Stimulated activated CD8-positive, alpha-beta memory T cell treated with anti-CD3 and anti-CD28 coated beads, Interleukin-12 subunit alpha, Interleukin-12 subunit beta, amount 100 ng/mL, for 1 hour (primary cell): ENCODE measurements at places on chromosomes 7 and 10.

GRCh38 chr7:52959336-52959735 is 76.1 kb upstream of the POM121L12 start:
- no peak for DNase-seq

GRCh38 chr10:130998642-130999041 is 312.9 kb downstream of the TCERG1L start:
- DNase-seq, result no peak

- no peak for DNase-seq
Measured at GRCh38 chr7:82998436-82998835, 164.2 kb downstream of the PCLO start.

GRCh38 chr10:97882142-97883091 is 32.8 kb downstream of the GOLGA7B start:
- DNase-seq, result no peak

DNA sequence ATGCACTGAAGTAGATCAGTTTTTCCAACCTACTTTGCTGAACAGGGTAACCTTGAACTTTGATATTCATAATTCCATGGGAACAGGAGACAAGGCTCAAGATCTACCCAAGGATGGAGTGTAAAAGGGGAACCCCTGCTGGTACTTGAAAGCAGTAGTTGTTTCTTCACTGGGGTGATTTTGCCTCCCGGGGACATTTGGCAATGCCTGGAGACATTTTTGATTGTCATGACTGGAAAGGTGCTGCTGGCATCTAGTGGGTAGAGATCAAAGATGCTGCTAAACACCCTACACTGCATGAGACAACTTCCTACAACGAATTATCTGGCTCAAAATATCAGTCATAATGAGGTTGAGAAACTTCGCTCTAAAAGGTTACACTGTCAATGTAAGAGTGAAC is 214.8 kb upstream of the CTBP2 start:
- DNase-seq, result no peak

GRCh38 chr10:101895781-101896180 is 52.2 kb upstream of the KCNIP2 start:
- no peak for DNase-seq

DNA sequence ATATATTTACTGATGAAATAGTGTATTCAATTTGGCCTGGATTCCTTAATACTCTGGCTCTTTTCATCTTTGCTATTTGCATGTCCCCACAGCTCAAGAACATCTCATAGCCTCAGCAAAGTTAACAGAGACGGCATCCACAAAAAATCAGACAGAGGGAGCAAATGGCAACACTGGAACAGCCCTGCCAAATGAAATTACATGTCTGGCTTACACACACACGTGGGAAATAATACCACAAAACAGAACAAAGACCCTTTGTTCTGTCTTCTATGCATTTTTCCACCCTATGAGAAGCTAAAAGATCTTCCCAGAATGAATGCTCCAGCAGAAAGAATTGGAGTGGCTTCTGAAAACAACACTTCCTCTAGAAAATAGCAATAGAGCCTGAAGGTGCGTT is 139.5 kb downstream of the ALOX5 start:
- no peak for DNase-seq

- peak; percentile 25 for DNase-seq
Measured at GRCh38 chr7:92685136-92686042, 95.2 kb upstream of the FAM133B start.

DNA sequence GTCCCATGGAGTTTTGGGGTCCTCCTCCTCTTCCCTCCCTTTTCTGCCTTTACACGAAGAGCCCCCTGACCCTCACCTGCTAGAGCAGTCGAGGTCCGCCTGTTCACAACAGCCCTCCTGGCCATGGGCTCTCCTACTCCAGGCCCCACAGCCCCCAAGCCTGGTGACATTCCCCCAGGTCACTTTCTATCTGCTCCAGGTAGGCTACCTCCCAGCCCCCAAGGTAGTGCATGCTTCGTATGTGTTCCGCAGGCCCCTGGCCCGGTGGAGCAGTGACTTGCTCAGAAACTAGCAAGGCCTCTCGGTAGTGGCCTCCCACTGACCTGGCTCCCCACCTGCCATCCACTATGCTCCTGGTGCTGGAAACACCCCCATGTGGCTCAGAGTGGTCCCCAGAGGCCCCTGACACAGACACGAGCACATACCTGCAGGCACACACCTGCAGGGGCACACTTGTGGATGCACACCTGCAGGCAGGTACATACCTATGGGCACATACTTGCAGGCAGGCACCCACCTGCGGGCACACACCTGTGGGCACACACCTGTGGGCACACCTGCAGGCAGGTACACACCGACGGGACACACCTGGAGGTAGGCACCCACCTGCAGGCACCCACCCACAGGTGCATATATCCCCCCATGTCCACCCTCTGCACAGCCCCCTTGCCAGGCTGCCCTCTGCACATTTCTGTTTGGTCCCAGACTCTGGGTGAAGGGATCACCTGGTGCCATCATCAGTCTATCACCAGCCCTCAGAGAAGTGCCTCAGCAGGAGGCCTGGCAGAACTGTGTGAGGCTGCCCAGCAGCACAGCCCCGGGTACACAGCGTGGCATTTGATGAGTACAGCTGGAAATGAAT is 322.5 kb downstream of the PTPRN2 start:
- no peak for DNase-seq

- no peak for DNase-seq
Measured at GRCh38 chr10:91154842-91155241, 65.6 kb upstream of the PCGF5 start.

GRCh38 chr10:43444323-43444722 is 7.4 kb downstream of the ZNF487 start:
- no peak for DNase-seq

DNA sequence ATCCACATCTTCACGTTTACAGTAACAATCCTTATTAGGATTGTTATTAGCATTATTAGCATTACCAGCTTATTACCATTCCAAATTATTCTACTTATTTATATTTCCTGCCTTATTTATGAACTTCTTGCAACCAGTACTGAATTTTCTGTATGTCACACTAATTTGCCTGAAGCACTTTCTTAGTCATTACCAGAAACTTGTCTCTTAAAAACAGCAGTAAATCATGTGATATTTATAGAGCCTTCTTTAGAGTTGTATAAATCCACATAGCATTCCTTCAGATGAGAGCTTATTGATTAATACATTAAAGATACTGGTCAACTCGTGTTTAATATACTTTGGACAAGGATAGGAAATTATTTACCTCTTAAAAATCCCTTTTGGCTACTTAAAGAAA is 618.6 kb downstream of the SUGCT start:
- DNase-seq, result no peak

- no peak for DNase-seq
Measured at GRCh38 chr7:159207393-159207792, 62.7 kb upstream of the VIPR2 start.

- no peak for DNase-seq
Measured at GRCh38 chr7:128878226-128879105, 15.8 kb downstream of the ATP6V1F start.

- DNase-seq, result no peak
Measured at GRCh38 chr7:131212114-131212513, 115.6 kb upstream of the MKLN1 start.

DNA sequence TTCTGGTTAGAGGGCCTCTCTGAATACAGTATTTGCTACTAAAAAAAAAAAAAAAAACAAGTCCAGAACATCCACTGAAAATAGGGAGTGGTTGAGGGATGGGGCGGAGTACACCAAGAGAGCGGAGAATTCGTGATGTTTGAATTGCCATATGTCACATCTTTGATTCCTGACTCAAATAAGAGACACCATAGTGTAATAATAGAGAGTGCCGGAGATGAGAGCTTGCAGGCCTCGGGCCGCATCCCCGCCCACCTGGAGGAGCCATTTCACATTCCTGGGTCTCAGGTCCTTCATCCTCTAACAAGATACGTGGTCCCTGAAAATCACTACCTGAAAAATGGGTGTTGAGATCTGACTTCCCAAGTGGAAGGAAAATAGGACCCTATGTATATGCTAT is 46.8 kb downstream of the KIAA1549 start:
- no peak for DNase-seq

- DNase-seq, result no peak
Measured at GRCh38 chr10:29569795-29570194, 65.0 kb downstream of the SVIL start.

DNA sequence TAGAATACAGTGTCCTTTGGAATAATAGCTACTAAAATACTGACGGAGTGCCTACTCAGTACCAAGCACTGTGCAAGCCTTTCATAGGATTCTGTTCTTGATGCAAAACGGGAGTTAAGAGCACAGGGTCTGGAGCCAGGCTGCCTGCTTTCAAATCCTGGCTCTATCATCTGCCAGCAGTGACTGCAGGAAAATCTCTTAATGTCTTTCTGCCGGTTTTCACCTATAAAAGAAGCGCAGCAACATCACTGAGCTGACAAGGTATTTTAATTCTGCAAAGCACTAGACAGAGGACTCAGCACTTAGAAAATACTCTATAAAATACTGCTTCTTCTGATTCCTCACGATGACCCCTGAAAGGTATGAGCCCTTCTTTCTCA is 659 bp downstream of the FIGNL1 start:
- DNase-seq, result no peak

GRCh38 chr7:136183981-136184380 is 206.8 kb upstream of the MTPN start:
- no peak for DNase-seq

- no peak for DNase-seq
Measured at GRCh38 chr10:110241407-110241806, 34.0 kb downstream of the MXI1 start.
